ENCODE measurements at places on chromosomes 7 and 10.
A peak's percentile ranks its signal among the peaks of the same experiment; 100 is the strongest.

GRCh38 chr7:107179326-107180164 is 10.7 kb downstream of the HBP1 start:
- DNase-seq: no peak

DNA sequence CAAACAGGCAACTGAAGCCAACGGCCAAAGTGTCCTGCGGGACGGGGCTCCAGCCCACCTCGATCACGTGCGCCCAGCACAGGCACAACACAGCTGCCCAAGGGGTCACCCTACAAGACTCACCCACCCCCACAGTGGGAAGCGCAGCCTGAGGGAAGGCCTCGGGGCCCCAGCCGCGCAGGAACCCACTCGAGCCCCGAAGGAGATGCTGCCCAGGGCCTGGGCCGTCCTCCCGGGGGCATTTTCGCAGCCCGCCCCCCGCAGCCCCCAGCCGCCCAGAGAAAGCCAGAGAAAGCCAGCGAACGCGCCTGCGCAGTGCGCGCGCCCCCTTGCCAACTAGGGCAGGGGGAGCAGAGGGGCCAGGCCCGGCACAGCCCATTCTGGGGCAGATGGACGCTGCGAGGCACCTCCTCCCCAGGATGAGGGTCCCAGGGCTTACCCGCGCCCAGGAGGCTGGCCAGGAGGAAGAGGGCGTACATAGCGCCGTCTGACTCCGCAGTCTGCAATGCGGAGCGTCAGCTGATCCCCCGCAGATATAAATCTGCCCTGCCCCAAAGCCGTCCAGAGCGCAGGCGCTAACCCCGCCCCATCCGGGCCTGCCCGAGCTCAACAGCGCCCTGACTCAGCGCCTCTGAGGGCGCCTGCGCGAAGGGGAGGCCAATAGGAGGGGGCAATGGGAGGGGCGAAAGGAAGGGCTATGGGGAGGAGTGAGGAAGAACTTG is at the start of gene PSAP:
Gene PSAP (minus strand): TSS at position 509 of the 722 bp plus-strand sequence. CDS start 30 bp downstream, at position 479.
- DNase-seq: peak; percentile 98

DNA sequence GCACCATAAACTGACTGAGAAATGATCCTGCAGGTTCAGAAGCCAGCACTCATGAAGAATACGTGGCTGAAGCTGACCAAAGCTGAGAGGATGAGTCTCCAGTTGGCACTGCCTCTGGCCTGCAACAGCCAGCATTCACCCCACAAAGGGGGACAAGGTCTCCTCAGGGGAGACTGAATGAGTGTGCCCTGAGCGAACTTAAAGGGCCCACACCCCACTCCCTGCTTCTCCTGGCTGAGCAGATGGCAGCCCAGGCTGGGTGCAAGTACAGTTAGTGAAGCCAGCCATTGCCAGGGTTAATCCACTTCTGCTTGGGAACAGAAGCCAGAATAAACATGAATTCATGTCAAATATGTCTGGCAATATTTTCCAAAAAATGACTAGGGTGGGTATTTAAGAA is 98.1 kb downstream of the PPP1R17 start:
- no peak for DNase-seq

DNA sequence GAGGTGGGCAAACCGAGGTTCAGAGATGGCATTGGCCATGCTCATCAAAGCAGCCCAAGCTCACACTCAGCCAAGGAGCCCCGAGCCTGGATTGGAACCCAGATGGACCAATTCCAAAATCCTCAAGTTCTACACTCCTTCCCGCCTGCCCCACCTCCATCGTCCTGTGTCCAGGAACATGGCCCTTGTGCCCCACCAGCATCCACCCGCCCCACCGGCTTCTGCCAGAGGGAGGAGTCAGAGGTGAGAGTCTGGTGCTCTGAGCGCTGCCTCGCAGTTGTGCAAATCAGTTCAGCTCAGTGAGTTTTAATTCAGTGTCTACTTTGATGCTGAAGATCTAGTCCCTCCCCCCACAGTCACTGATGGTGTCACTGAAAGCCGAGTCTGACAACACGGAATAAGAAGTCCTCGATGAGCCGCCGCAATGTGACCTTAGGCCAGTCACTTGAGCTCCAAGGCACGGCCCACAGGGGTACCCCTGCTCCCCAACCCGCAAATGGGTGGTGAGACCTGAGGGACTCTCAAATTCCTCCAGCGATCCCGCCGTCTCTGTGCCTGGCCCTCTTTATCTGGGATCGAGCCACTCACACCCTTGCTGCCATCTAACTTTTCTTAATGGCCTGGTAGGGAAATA is 26.3 kb downstream of the PRKAG2 start:
- DNase-seq: peak; percentile 44

DNA sequence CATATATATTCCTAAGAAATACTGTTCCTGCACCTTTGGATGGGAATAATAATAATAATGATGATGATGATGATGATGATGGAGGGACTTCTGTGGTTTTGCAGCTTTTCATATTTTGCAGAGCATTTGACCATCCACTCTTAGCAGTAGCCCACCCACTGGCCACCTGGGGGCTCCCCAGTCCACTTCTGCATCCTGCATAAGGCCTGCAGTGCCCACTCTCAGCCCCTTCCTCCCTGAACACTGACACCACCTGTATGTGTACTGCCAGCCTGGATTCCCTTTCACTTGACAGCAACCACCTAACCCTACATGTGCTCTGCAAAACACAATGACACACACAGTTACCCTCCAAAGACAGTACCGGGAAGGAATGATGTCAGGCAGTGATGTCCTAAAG is 131.4 kb downstream of the ADAM12 start:
- DNase-seq: no peak

DNA sequence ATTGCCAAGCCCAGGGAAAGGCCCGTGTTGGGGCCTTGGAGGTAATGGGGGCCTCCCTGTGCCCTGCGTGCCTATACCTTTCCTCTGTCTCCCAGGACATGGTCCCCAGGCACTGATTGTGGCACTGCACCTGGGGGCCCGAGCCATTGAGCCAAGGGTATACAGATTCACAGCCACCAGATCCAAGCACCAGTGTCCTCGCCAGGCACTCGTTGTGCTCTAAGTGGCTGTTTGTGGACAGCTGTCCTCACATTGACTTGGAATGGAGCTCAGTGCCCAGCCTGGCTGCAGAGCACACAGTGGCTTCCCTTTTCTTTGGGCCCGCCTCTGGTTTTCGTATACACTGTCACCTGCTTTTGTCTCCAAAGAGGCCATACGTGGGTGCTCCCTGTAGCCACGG is 72.0 kb upstream of the BTBD16 start:
- DNase-seq: no peak

GRCh38 chr10:12711350-12711708 is 290.2 kb downstream of the CCDC3 start:
- DNase-seq: no peak

DNA sequence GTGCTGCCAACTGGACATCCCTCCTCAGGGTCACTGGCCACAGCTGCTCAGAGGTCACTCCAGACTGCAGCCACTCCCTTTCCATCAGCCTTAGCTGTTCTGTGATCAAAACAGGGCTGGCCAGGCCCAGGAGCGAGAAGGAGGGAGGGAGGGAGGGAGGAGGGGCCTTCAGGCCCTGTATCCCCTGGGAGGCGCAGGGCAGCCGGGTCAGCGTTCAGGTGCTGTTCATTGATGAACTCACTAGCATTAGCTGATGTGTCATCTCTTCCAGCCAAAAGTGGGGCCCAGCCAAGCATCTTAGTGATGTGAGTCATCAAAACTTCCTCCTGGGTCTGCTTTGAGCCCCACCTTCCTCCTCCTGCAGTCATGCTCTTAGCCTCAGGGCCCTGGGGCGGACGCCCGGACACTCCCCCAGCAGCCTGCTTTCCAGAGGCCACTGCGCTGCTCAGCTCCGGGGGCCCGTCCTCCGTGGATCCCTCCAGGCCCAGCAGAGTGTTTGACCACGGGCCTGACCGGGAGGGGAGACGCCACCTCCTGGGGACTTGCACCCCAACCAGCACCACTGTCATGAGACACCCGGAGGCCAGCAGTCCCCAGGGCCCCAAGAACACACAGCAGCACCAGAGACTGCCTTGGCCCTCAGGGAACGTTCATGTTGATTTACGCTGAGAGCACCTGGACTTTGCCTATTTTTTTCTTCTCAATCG is 149.2 kb downstream of the PRKAG2 start:
- peak; percentile 61 for DNase-seq

- no peak for DNase-seq
Observed at GRCh38 chr10:104326991-104327610, 11.2 kb downstream of the ITPRIP start.

DNA sequence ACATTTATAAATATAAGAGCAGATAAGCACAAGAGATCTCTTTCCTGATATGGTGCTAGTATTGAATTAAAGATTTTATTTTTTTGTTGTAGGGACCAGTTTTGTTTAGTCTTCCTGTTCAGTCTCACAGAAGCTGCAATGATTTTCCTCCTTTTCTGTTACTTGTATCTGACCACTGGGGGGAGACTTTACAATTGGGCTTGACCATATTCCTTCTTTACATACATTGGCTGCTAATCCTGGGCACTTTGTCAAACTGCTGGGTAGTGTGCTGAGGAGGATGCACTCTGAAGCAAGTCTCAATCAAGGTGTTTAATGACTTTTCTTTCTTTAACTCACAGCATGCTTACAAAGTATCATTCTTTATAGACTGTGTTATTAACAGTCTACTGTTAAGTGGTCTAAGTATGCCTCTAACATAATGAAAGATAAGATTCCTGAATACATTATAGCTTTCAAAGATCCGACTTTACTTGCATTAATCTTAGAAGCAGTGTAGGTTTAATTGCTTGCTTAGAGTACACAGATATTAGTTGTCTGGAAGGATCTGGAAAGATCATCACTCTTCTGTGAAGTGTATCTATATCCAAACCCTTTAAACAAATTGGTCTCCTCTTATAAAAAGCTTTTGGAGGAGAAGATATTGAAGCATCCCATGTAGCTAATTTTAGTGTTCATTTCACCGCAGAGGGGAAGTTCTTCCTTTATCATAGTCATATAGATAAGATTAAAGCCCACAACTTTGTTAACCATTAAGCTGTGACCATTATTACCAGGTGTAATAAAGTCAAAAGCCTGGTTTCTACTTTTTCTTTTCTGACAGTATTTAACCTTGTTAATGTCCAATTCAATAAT is 3.1 kb downstream of the PALS2 start:
- no peak for DNase-seq

DNA sequence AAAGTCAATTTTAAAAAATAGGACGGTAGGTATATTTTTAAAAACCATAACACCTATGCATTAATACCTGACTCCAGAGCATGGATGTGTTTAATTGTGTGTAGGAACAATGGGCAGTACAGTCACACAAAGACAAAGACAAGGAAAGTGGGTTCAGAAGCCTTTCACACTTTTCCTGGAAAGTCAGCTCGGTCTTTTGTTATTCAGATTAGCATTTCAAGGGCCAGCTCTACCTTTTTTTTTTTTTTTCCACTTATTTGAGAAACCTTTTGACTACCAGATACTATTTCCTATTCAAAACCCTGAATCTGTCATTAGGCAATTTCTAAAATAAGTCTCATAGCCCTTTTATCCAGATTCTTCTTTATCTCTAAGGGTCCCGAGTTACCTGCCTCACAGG is 401.9 kb downstream of the PARD3 start:
- DNase-seq: no peak

DNA sequence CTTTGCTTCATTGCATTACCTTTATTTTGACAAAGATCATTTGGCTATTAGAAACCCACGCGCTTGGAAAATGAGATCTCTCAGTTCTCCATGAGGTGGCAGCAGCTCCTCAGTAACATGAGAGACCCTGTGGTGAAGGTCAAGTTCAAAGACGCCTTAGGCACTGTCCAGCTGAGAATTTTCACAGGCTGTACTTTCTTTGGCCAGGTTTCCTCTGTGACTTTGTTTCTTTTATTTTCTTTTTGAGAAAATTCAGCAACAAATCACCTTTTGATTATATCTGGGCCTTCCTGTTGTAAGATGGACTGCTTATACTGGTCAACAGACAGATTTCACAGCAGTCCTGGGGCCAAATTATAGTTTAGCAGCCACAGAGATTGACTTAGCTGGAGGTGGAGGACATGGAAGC is 54.5 kb downstream of the RAB18 start:
- peak; percentile 22 for DNase-seq

- DNase-seq: no peak
Observed at GRCh38 chr7:67346876-67347275, 350.2 kb downstream of the TYW1 start.

GRCh38 chr7:3069771-3070449 is 26.2 kb upstream of the CARD11 start:
- DNase-seq: no peak

DNA sequence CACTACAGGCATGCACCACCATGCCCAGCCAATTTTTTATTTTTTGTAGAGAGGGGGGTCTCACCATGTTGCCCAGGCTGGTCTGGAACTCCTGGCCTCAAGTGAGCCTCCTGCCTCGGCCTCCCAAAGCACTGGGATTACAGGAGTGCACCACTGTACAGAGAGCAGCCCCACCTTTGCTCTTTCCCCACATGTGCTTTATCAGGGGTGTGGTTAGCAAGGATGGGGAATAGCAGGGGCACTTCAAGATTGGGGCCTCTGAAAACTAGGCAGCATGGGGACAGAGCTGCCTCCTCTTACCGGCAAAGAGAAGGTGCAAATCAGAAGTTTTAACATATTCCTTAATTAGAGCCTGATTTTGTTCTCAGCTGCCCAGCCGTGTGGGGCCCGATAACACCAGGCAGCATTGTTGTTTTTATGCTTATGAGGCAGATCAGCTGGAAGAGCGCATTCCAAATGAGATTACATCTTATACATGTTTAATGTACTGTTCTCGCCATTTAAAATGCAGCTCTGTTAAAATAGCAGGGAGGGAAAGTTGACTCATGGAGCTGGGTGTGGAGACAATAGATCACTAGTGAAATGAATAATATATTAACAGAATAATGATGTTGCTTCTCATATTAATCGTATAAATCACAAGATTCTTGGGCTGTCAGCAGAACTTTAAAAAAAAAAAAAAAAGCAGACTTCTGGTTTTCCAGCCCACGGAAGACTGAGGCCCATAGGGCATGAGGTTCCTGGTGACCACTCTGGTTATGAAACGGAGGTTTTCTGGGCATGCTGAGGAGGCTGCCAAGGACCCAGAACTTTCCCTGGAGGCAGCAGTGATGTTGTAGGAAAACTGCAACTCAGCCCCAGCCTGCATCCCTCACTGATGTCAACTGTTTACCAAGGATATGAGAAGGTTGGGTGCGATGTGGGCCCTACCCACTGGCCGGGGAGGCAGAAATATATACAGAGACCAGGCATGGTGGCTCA is 62.5 kb downstream of the TMEM130 start:
- no peak for DNase-seq

DNA sequence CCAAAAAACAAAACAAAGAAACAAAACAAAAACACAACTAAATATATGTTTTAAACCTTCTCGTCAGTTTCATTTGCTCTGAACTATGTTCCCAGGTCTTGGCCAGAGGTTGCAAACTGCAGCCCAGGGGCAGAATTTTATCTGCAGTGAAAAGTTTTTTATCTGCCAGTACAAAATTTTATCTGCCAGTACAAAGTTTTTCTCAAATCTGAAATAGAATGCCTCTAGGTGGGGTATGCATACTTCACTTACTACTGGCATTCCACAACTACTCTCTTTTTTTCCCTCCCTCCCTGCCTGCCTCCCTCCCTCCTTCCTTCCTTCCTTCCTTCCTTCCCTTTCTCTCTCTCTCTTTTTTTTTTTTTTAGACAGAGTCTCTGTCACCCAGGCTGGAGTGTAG is 9.4 kb upstream of the CLDN3 start:
- no peak for DNase-seq

GRCh38 chr10:104816501-104816900 is 175.4 kb downstream of the SORCS3 start:
- no peak for DNase-seq

Measured in CD4-positive, alpha-beta T cell treated with Interferon gamma for 1 hour (primary cell).